CD8-positive, alpha-beta memory T cell (primary cell): ENCODE measurements at places on chromosomes 12 and 14. TPM values are rescaled to one million over a fixed set of nuclear protein-coding genes. Genes with fewer than 3 reads are reported as not detected.

Gene TAS2R8
- not detected for polyA plus RNA-seq

- no peak for DNase-seq
Measured at GRCh38 chr12:54579258-54579657, 9.2 kb downstream of the PPP1R1A start.

Gene TUNAR
- polyA plus RNA-seq = not detected

- no peak for DNase-seq
Measured at GRCh38 chr14:35155962-35156361, 33.6 kb downstream of the PRORP start.

Gene PCK2
- polyA plus RNA-seq = 16.9 TPM

DNA sequence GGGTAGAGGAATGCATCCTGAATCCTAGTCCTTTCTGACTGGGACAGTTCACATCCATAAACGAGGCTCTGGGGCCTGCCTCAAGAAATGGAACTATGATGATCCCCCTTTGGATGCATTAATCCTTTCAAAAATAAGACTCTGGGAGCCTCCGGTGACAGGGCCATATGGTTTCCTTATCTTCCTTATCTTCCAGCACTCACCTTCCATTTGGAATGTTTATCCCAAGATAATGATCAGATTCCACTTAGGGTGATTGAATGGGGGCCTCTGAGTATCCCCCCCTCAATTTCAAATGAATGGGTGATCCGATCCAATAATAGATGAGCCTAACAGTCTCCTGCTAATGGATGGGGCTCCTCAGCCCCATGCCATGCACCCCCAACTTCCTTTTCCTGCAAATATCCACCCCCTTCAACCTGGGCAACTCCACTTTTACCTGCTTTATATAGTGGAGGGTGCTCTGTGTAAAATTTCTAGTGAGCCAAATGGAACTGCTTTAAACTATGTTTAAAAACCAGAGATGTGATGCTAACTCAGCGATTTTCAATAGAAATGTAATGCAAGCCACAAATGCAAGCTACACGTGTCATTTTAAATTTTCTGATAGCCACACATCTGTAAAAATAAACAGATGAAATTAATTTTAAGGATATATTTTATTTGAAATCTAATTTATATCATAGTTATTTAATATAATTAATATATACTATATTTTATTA lies 157.8 kb downstream of the ZFP36L1 start:
- no peak for DNase-seq

Gene ASIC1
- 0.07 TPM for polyA plus RNA-seq

Gene MTERF2
- polyA plus RNA-seq = 6.4 TPM

DNA sequence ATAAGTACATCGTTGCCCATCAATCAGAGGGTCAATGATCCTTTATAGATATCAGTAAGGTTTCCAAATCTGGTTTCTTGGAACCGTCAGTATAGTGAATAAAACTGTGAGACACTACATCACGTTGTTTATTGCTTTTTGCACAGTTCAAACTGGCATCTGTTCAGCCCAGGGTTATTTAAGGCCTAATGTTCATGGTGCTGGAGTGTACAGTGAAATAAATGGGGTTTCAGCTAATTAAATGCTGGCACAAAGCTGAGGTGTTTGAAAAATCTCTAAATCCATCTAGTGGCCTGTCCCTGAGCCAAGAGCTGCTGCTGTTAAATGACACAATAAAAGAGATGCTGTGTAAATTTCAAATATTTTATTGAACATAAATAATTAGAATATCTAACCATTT lies 69.9 kb downstream of the RPS29 start:
- DNase-seq = no peak

GRCh38 chr14:87491816-87492215 lies 501.2 kb downstream of the GALC start:
- DNase-seq = no peak

DNA sequence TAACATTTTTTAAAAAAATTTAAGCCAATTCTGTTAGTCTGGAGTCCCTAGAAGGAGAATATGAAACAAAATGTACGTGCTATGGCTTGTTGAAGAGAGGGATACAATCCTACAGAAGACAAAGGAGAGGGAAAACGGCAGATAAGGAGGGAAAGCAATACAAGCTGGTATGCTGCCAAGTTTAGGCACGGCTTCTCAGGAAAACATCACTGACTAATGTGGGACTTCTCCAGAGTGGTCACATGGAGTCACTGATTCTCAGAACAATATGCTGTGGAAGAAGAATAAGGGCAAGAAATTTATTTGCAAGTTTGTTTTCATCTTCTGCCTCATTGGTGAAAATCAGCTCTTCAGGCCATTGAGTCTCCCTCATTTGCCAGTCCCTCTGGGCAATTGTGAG lies 22.9 kb upstream of the NR1H4 start:
- DNase-seq = no peak

GRCh38 chr14:33669111-33669510 lies 281.8 kb downstream of the EGLN3 start:
- no peak for DNase-seq

GRCh38 chr14:64993266-64993930 lies 6.7 kb downstream of the FNTB start:
- DNase-seq = no peak

DNA sequence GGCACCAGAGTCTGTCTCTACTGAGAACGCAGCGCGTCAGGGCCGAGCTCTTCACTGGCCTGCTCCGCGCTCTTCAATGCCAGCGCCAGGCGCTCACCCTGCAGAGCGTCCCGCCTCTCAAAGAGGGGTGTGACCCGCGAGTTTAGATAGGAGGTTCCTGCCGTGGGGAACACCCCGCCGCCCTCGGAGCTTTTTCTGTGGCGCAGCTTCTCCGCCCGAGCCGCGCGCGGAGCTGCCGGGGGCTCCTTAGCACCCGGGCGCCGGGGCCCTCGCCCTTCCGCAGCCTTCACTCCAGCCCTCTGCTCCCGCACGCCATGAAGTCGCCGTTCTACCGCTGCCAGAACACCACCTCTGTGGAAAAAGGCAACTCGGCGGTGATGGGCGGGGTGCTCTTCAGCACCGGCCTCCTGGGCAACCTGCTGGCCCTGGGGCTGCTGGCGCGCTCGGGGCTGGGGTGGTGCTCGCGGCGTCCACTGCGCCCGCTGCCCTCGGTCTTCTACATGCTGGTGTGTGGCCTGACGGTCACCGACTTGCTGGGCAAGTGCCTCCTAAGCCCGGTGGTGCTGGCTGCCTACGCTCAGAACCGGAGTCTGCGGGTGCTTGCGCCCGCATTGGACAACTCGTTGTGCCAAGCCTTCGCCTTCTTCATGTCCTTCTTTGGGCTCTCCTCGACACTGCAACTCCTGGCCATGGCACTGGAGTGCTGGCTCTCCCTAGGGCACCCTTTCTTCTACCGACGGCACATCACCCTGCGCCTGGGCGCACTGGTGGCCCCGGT lies at the start of gene PTGDR:
PTGDR (plus strand) TSS at position 198 of the 778 bp plus-strand sequence; CDS start at position 315, 117 bp downstream.
- peak; percentile 73 for DNase-seq

GRCh38 chr14:32977913-32978312 lies 39.2 kb downstream of the NPAS3 start:
- no peak for DNase-seq

GRCh38 chr14:99454246-99454645 lies 26.4 kb downstream of the SETD3 start:
- no peak for DNase-seq

GRCh38 chr12:80811957-80812708 lies 95.4 kb downstream of the MYF5 start:
- DNase-seq = no peak

GRCh38 chr12:46439793-46440511 lies 67.4 kb upstream of the SLC38A2 start:
- no peak for DNase-seq

GRCh38 chr12:52036587-52037171 lies 14.6 kb upstream of the NR4A1 start:
- peak; percentile 92 for DNase-seq

Gene IGF1
- polyA plus RNA-seq = not detected

Gene CPM
- 0.26 TPM for polyA plus RNA-seq
